ENCODE measurements at places on chromosomes 6 and 20. TPM values are rescaled to one million over a fixed set of nuclear protein-coding genes. Genes with fewer than 3 reads are reported as not detected.
A peak's percentile ranks its signal among the peaks of the same experiment; 100 is the strongest.

CLPSL2 gene
- not detected for polyA plus RNA-seq

DNA sequence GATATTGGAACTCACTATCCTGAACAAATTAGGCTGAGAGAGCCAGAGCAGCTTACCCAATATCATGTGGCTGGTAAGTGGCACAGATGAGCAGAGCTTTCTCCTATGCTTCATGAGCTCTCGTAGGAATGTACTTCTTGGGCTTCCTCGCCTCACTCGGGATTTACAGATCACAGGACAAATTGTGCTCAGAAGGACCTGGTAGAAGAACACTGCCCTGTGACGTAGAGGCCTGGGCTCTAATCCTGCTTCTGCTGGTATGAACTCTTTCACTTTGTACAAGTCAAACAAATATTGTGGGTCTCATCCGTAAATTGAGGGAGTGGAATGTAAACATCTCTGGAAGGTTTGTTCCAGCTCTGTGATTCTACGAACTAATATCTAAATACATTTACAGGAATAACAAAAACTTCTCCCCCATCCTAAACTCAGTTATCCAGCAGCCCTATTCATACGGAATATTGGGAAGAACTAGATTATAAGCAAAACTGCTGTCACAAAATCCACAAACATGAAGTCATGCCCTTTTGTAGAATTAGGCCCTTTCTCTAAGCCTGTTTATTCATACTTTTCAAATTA, 187.6 kb downstream of the CLIC5 start:
- no peak overlapping the region for H3K4me3 ChIP-seq
- no peaks in the 10 kb centered on the region for H3K4me1 ChIP-seq
- no peaks in the 10 kb centered on the region for H3K36me3 ChIP-seq
- H3K27me3 ChIP-seq: no peaks in the 10 kb centered on the region

GRCh38 chr6:133788556-133788955, 100.4 kb upstream of the TCF21 start:
- no peaks in the 10 kb centered on the region for H3K36me3 ChIP-seq
- no peak for DNase-seq
- no peaks in the 10 kb centered on the region for H3K27me3 ChIP-seq
- no peak overlapping the region for H3K27ac ChIP-seq

- H3K27ac ChIP-seq: no peak overlapping the region
- no peak overlapping the region for H3K4me3 ChIP-seq
- no peaks in the 10 kb centered on the region for H3K4me1 ChIP-seq
- H3K27me3 ChIP-seq: no peaks in the 10 kb centered on the region
Measured at GRCh38 chr20:62349556-62350097, 17.5 kb downstream of the LAMA5 start.

DNA sequence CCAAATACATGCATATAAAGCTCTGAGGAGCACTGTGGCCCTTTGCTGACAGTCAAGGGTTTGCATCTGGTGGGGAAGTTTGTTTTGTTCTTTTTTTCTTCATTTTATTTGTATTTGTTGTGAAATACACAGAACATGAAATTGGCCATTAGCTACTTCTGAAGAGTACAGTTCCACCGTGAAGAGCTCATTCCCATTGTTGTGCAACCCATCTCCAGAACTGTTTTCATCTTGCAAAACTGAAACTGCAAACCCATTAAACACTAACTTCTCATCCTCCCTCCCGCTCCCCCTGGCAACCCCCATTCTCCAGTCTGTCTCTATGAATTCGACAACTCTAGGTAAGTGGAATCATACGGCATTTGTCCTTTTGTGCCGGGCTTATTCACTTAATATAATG, 231.3 kb downstream of the TFAP2C start:
- H3K27ac ChIP-seq: no peak overlapping the region
- H3K4me1 ChIP-seq: no peaks in the 10 kb centered on the region
- no peak for DNase-seq
- H3K36me3 ChIP-seq: no peaks in the 10 kb centered on the region

COL11A2 gene
- polyA plus RNA-seq: 0.59 TPM

DNA sequence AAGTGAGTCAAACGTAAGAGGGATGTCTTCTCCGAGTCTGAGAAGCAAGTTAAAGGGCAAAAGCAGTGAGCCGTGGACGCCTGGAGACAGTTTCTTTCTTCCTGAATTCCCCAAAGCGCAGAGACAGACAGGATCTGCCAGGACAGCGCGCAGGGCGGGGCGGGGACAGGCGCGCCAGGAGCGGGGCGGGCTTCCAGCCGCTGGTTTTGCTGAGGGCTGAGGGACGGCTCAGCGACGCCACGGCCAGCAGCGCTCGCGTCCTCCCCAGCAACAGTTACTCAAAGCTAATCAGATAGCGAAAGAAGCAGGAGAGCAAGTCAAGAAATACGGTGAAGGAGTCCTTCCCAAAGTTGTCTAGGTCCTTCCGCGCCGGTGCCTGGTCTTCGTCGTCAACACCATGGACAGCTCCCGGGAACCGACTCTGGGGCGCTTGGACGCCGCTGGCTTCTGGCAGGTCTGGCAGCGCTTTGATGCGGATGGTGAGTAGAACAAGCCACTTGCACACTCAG, at the start of gene SCGN:
Gene SCGN, plus strand, starts transcription at position 209 of the 509 bp plus-strand sequence. Its CDS starts 189 bp downstream, at position 398.
- H3K4me1 ChIP-seq: no peaks in the 10 kb centered on the region
- no peak within 1 kb of the TSS for H3K27ac ChIP-seq
- no peaks in the 10 kb centered on the region for H3K36me3 ChIP-seq
- H3K27me3 ChIP-seq: peaks cover 56% of the 10 kb centered on the region
- DNase-seq: no peak

DNA sequence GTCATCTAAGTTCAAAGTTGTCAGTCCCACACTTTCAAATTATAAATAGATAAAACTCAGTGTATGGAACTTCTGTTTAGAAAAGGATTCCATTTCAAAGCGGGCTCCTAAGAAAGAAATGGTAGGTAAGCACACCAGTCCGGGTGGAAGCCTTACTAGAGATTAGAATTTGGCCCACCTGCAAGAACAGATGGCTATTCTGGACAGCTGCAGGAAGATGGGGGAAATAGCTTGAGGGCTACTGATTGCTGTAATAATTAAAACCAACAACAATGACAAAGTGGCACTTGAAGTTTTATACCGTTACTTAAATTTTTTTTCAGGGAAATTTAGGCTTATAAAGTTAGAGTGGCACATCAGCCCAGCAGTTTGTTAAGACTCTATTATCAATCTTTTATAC, 83.3 kb downstream of the HIVEP2 start:
- no peaks in the 10 kb centered on the region for H3K27me3 ChIP-seq
- H3K27ac ChIP-seq: no peak overlapping the region
- DNase-seq: no peak
- H3K4me3 ChIP-seq: no peak overlapping the region
- no peaks in the 10 kb centered on the region for H3K36me3 ChIP-seq
- H3K4me1 ChIP-seq: peaks cover 10% of the 10 kb centered on the region

- no peak overlapping the region for H3K4me3 ChIP-seq
- no peak overlapping the region for H3K27ac ChIP-seq
- H3K4me1 ChIP-seq: no peaks in the 10 kb centered on the region
- no peaks in the 10 kb centered on the region for H3K36me3 ChIP-seq
Measured at GRCh38 chr6:139778106-139778505, 403.7 kb upstream of the CITED2 start.

DNA sequence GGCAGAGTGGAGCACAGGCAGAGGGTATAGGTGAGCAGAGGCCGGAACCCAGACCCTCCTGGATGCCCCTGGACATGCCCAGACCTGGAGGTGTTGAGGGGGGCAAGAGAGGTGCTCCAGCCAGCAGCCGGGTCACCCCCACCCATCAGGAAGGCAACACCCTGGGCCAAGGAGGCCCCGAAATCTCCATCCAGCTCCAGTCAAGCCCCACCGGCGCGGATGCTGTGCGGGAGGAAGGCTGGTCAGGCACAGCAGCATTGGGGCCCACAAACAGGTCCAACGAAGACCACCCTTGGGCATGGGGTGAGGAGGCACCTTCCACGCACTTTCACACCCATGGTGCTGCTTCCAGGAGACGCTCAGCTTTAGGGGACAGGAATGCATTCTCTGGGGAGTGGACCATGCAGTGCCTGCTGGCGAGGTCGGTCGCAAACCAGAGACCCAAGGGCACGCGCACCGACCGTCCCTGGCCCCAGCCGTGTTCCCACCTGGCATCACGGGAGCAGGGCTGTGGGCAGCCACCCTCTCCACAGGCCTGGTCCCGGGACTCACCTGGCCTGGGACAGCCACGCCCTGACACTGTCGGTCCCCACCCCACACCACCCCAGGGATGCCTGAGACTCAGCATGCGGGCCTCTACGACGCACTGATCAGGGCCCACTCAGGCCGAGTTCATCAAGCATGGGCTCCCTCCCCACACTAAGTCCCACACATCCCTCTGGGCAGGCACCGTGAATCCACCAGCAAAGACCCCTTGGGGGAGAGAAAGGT, 43.6 kb upstream of the ZBP1 start:
- H3K4me3 ChIP-seq: no peak overlapping the region
- H3K4me1 ChIP-seq: no peaks in the 10 kb centered on the region
- H3K27ac ChIP-seq: no peak overlapping the region
- no peaks in the 10 kb centered on the region for H3K36me3 ChIP-seq

CBFA2T2 gene
- 9.2 TPM for polyA plus RNA-seq

DNA sequence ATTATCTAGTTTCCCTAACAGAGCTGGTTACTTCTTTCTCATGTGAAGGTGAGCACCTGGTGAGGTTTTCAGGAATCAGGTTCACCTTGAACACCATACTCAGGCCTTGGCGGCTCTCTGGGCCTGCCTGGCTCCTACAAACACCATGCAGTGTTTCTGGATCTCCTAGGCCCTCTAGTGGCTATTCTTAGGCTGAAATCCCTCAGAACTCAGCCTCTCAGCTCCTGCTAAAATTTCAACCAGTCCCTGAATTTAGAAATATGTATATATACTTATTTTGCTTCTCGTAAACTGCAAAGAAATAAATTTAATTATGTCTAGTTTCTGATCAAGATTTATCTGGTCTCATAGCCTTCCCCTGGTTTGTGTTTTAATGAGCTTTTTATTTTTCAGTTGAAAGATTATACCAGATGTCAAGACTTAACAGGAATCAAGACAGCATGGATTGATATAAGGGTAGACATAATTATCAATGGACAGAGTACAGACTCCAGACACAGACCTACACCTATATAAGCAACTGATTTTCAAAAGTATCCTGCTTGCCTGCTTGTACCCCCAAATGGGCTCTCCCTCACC, 55.9 kb downstream of the ANKEF1 start:
- no peak overlapping the region for H3K27ac ChIP-seq
- no peak overlapping the region for H3K4me3 ChIP-seq
- DNase-seq: peak; percentile 42
- H3K27me3 ChIP-seq: no peaks in the 10 kb centered on the region

TRIM40 gene
- not detected for polyA plus RNA-seq

- no peak overlapping the region for H3K27ac ChIP-seq
- H3K27me3 ChIP-seq: no peaks in the 10 kb centered on the region
- no peak for DNase-seq
- H3K4me3 ChIP-seq: no peak overlapping the region
- no peaks in the 10 kb centered on the region for H3K36me3 ChIP-seq
Measured at GRCh38 chr6:135062735-135063134, 8.1 kb upstream of the HBS1L start.

GRCh38 chr6:166488701-166489100, 97.8 kb downstream of the RAMACL start:
- H3K4me3 ChIP-seq: no peak overlapping the region
- DNase-seq: no peak
- no peaks in the 10 kb centered on the region for H3K36me3 ChIP-seq

DNA sequence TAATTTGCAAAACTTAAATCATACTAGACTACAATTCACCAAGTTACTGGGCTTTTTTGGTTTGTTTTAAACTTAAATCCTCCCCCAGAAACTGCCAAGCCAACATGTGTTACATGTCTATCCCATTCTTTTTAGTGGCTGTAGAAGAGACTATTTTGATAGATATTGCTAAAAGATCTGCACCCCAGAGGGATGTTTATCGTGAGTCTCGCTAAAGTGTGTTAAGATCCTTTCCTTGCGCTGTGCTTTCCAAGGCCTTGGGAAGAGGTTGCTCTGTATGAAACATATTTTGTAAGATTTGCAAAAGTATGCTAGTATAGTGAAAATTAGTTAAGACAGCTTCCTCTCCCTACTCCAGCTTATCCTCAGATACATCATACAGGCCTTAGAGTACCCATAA, 63.0 kb downstream of the GPX5 start:
- no peak overlapping the region for H3K27ac ChIP-seq
- H3K4me3 ChIP-seq: no peak overlapping the region
- no peaks in the 10 kb centered on the region for H3K4me1 ChIP-seq
- H3K36me3 ChIP-seq: no peaks in the 10 kb centered on the region
- no peak for DNase-seq
- peaks cover 58% of the 10 kb centered on the region for H3K27me3 ChIP-seq

DNA sequence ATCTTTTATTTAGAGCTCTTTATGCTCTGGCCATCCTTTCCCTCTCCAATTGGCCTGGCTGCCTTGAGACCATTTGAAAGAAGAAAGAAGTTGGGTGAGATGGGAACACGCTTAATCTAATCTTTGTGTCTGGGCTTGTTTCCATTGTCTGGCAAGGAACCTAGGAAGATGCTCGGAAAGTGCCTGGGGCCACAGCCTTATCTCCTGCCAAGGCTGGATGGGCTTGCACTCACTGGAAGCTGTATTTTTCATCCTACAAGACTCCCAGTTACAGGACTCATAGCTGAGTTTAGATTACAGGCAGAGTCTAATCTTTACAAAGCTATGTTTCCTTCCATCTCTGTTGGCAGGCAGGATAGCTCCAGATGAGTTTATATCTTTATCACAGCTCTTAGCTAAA, 33.1 kb upstream of the CDYL start:
- no peak overlapping the region for H3K4me3 ChIP-seq
- H3K36me3 ChIP-seq: no peaks in the 10 kb centered on the region
- no peaks in the 10 kb centered on the region for H3K27me3 ChIP-seq
- H3K27ac ChIP-seq: no peak overlapping the region
- no peaks in the 10 kb centered on the region for H3K4me1 ChIP-seq

- H3K27me3 ChIP-seq: peaks cover 3% of the 10 kb centered on the region
- H3K4me1 ChIP-seq: no peaks in the 10 kb centered on the region
- no peak for DNase-seq
- H3K36me3 ChIP-seq: no peaks in the 10 kb centered on the region
- H3K4me3 ChIP-seq: no peak overlapping the region
- no peak overlapping the region for H3K27ac ChIP-seq
Measured at GRCh38 chr20:59171986-59172385, 8.4 kb downstream of the ZNF831 start.

All from CD14-positive monocyte (primary cell).